SJCRH30 (cell line): ENCODE measurements at places on chromosomes 7 and 10.
A peak's percentile ranks its signal among the peaks of the same experiment; 100 is the strongest.

DNA sequence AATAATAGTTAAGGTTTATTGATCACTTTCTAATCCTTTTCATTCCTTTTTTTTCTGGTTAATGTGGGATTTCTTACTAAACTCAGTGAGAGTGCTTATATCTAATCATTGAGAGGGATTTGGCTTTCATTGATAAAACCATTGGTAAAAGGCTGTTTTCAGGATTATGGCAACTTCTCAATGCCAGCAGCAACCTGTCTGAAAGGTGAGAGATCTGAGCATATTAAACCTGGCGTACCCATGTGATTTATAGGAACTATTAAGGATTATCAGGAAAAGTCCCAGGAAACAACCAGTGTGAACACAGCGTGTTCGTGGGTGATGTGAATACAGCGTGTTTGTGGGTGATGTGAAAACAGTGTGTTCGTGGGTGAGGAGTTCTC, 65.9 kb downstream of the PDIA4 start:
- DNase-seq = no peak

DNA sequence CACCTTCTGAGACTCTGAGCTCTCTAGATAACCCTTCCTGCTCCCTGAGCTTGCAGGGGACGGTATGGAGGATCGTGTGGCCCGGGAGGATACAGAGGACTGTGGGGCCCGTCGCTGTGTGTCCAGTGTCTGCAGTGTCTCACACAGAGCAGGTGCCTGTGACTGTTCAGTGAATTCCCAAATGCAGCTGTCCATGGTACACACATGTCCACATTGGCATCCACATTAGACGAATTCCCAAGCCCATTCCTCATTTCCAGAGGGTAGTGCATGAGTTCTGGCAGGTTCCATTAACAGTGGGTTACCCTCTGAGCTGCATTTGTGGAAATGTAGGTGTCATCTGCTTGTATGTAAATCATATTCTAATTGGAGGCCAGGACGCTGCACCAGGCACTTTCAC, 39.5 kb downstream of the WDFY4 start:
- DNase-seq = no peak

GRCh38 chr7:102320601-102321350, 34.1 kb downstream of the SH2B2 start:
- DNase-seq = no peak

- DNase-seq = peak; percentile 60
Measured at GRCh38 chr10:113052076-113052830, 102.2 kb downstream of the TCF7L2 start.

DNA sequence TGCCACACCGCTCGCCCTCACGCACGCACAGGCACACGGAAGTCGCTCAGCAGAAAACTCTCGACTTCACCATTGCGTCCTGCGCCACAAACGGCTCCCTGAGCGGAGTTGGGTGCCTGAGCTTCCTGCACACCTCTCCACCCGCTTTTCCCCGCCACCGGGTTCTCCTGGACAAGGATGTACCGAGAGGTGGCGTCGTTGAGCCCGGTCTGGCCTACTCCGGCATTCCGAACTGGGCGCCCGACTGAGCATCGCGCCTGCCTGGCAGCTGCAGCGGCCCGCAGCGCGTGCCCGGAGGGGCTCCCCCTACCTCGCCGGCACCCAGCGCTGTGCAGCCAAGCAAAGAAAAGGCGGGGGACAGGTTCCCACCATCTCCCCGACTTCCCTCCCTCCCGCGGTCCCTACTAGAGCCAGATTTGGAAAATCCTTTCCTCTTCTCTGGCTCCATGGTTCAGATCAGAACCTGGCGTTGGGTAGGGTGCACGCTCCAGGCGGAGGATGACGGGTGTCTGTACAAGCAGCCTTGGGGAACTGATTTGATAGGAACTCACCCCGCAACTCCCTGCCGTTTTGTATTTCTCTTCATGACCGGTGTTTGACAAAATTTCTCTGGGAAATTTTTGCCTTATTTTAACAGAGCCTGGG, 1.7 kb downstream of the SORCS3 start:
- no peak for DNase-seq

- DNase-seq = no peak
Measured at GRCh38 chr7:27976531-27976930, 204.1 kb downstream of the JAZF1 start.

- no peak for DNase-seq
Measured at GRCh38 chr10:18306031-18306430, 165.8 kb downstream of the CACNB2 start.

DNA sequence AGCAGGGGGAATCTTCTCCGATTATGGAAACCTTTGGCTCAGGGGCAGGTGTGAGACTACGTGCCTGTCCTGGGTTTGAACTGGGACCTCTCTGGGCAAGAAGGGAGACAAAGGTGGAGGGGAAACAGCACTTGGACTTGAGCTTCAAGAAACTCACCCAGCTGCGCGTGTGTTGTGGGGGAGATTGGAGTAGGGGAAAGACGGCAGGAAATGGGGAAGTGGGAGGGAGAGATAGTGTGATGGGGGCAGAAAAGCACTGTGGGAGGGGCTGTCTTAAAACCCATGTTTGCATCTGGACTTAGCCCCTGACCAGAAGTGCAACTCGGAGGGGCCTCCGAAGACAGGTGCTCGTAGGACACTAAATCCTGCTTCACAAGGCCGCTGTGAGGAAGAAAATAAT, 107.0 kb downstream of the HIP1 start:
- DNase-seq = no peak

- no peak for DNase-seq
Measured at GRCh38 chr10:103661198-103661950, 167.9 kb downstream of the NEURL1 start.
